ENCODE measurements at places on chromosomes 12 and 14. TPM values are rescaled to one million over a fixed set of nuclear protein-coding genes. Genes with fewer than 3 reads are reported as not detected.

The AICDA gene
- total RNA-seq = not detected

GRCh38 chr12:97575403-97576193 is 113.0 kb downstream of the RMST start:
- no peaks in the 10 kb centered on the region for H3K4me1 ChIP-seq
- no peak overlapping the region for H3K4me3 ChIP-seq
- H3K27me3 ChIP-seq = no peaks in the 10 kb centered on the region
- H3K27ac ChIP-seq = no peak overlapping the region
- no peak for DNase-seq
- no peaks in the 10 kb centered on the region for H3K36me3 ChIP-seq

- H3K27ac ChIP-seq = no peak overlapping the region
- H3K36me3 ChIP-seq = no peaks in the 10 kb centered on the region
- no peak overlapping the region for H3K4me3 ChIP-seq
These were observed 479.7 kb upstream of the MGAT4C start for GRCh38 chr12:86735851-86736250.

DNA sequence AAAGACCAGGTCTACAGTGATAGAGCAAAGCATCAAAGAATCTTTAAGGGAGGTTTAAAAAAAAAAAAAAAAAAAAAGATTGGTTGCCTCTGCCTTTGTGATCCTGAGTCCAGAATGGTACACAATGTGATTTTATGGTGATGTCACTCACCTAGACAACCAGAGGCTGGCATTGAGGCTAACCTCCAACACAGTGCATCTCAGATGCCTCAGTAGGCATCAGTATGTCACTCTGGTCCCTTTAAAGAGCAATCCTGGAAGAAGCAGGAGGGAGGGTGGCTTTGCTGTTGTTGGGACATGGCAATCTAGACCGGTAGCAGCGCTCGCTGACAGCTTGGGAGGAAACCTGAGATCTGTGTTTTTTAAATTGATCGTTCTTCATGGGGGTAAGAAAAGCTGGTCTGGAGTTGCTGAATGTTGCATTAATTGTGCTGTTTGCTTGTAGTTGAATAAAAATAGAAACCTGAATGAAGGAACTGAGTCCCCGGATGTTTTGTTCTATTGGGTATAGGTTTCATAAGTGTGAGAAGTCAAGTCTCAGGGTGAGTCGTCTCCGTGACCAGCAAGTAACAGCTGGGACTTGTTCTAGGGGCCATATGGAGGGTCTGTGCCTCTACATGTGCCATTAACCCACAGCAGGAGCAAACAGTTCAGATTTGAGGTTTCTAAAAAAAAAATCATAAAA is 9.3 kb downstream of the PEBP1 start:
- peaks cover 3% of the 10 kb centered on the region for H3K36me3 ChIP-seq
- no peaks in the 10 kb centered on the region for H3K27me3 ChIP-seq

GRCh38 chr14:88181072-88181471 is 142.0 kb downstream of the KCNK10 start:
- H3K4me1 ChIP-seq = no peaks in the 10 kb centered on the region
- H3K4me3 ChIP-seq = no peak overlapping the region
- no peaks in the 10 kb centered on the region for H3K27me3 ChIP-seq
- no peak for DNase-seq
- no peaks in the 10 kb centered on the region for H3K36me3 ChIP-seq

DNA sequence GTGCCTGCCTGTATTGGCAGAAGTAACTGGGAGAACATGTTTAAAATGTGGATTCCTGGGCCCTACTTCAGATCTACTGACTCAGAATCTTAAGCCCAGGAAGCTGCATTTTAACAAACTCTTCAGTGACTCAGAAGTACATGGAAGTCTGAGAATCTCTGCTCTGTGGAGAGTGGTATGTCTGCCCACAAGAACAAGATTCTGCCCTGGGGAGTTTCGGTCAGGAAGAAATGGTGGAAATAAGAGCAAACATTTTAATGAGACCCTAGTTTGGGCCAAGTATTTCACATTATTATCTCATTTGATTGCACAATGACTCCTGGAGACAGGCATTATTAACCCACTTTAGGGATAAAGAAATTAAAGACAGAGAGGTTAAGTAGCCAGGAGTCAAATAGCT is 8.2 kb downstream of the ALDH1L2 start:
- H3K27me3 ChIP-seq = no peaks in the 10 kb centered on the region
- H3K27ac ChIP-seq = no peak overlapping the region
- H3K4me3 ChIP-seq = no peak overlapping the region
- no peaks in the 10 kb centered on the region for H3K36me3 ChIP-seq
- H3K4me1 ChIP-seq = no peaks in the 10 kb centered on the region

The FOXN4 gene
- not detected for total RNA-seq

DNA sequence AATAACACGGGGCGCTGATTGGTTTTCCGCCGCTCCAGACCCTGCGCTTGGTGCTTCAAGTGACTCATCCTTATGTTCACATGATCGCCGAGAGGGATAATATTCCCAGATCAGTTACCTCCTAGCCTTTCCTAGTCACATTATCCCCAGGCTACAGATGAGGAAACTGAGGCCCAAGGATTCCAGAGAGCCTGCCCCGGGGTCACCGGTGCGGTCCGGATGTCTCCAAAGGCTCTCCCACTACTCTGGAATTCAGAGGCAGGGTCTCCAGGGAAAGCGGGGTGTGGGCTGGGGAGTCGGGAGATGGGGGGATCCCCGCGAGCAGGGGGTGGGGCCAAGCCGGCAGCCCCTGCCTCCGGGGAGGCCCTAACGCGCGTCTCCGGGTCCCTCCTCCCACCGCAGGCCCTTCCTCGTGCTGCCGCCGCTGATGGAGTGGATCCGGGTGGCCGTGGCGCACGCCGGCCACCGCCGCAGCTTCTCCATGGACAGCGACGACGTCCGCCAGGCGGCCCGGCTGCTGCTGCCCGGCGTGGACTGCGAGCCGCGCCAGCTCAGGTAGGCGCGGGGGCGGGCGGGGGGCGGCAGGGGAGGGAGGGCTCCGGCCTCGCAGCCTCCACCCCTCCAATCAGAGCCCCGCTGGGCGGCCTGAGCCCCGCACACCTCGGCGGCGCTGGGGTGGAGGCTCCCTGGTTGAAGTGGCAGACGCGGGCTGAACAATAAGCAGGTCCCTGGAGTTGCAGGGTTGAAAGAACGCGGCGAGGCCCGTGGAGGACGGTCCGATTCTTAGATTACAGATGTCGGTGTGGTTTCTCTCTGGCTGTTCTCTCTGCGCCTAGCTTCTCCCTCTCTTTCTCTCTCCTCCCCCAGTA is 104.6 kb upstream of the PWP1 start:
- no peaks in the 10 kb centered on the region for H3K4me1 ChIP-seq
- H3K27ac ChIP-seq = no peak overlapping the region
- DNase-seq = no peak
- no peaks in the 10 kb centered on the region for H3K36me3 ChIP-seq
- H3K27me3 ChIP-seq = peaks cover 8% of the 10 kb centered on the region

The GPR65 gene
- total RNA-seq = 0.20 TPM

All from gastrocnemius medialis (tissue), 4 donors.